Left ventricle myocardium superior (tissue), 1 donor: ENCODE measurements at places on chromosomes 4 and X. TPM values are rescaled to one million over a fixed set of nuclear protein-coding genes. Genes with fewer than 3 reads are reported as not detected.

The MED28 gene
- 23.4 TPM for total RNA-seq

The IL2RG gene
- total RNA-seq, result 3.0 TPM

The RBM46 gene
- total RNA-seq, result not detected

The NFXL1 gene
- 4.5 TPM for total RNA-seq

The PAK3 gene
- 0.64 TPM for total RNA-seq

The TMEM35A gene
- 0.30 TPM for total RNA-seq

The HTN3 gene
- not detected for total RNA-seq

The MFAP3L gene
- 3.9 TPM for total RNA-seq

The DCLK2 gene
- total RNA-seq, result 27.5 TPM

The DMP1 gene
- not detected for total RNA-seq

The TMLHE gene
- 40.2 TPM for total RNA-seq

The RNF128 gene
- total RNA-seq, result 0.15 TPM

The LIAS gene
- total RNA-seq, result 36.2 TPM

The CCNA2 gene
- 0.82 TPM for total RNA-seq

The TNIP3 gene
- not detected for total RNA-seq

The PPBP gene
- total RNA-seq, result 0.74 TPM

The GPRASP3 gene
- 6.3 TPM for total RNA-seq

The SHROOM4 gene
- 8.9 TPM for total RNA-seq

The GNRHR gene
- not detected for total RNA-seq

The ATP8A1 gene
- total RNA-seq, result 14.0 TPM

The ZNF518B gene
- 21.8 TPM for total RNA-seq

The GYPE gene
- total RNA-seq, result 0.35 TPM

The LRRC66 gene
- total RNA-seq, result 0.27 TPM

The SYP gene
- 1.5 TPM for total RNA-seq

The SPP1 gene
- total RNA-seq, result 2.7 TPM

The GLOD5 gene
- not detected for total RNA-seq

The SPANXD gene
- total RNA-seq, result not detected

The PCDH11X gene
- total RNA-seq, result not detected

The AKAP4 gene
- not detected for total RNA-seq

The SHISA3 gene
- 5.4 TPM for total RNA-seq

The HMGN5 gene
- 2.3 TPM for total RNA-seq

The OTUD6A gene
- total RNA-seq, result not detected

The CCKAR gene
- not detected for total RNA-seq

The RAB39B gene
- not detected for total RNA-seq

The SRPX2 gene
- 9.5 TPM for total RNA-seq

The CT45A6 gene
- total RNA-seq, result not detected

The VCX gene
- total RNA-seq, result not detected

The CLIC2 gene
- total RNA-seq, result 13.6 TPM

The CFAP99 gene
- total RNA-seq, result not detected

The GSX2 gene
- total RNA-seq, result not detected

The GAGE12J gene
- not detected for total RNA-seq

The RXFP1 gene
- total RNA-seq, result not detected

The PCDH18 gene
- 3.9 TPM for total RNA-seq

The CPLX1 gene
- 4.4 TPM for total RNA-seq
